Neural progenitor cell (in vitro differentiated cells): ENCODE measurements at places on chromosomes 1 and 21.
A peak's percentile ranks its signal among the peaks of the same experiment; 100 is the strongest.

- DNase-seq = no peak
These were observed 209.7 kb downstream of the RHOU start for GRCh38 chr1:228944935-228945371.

- no peak for DNase-seq
These were observed 208.1 kb upstream of the MAP1LC3C start for GRCh38 chr1:242206994-242207393.

- no peak for DNase-seq
These were observed 26.2 kb downstream of the RHBDL2 start for GRCh38 chr1:38915352-38915948.

- DNase-seq = no peak
These were observed 12.1 kb upstream of the SGIP1 start for GRCh38 chr1:66521721-66522365.

GRCh38 chr1:13513895-13514546 is at the start of gene LRRC38:
Gene LRRC38 (minus strand): TSS chr1:13514003. CDS start chr1:13513593, 410 bp downstream.
- peak; percentile 65 for DNase-seq
